RPMI7951 (cell line): ENCODE measurements at places on chromosomes 5 and 9. TPM values are rescaled to one million over a fixed set of nuclear protein-coding genes. Genes with fewer than 3 reads are reported as not detected.

DNA sequence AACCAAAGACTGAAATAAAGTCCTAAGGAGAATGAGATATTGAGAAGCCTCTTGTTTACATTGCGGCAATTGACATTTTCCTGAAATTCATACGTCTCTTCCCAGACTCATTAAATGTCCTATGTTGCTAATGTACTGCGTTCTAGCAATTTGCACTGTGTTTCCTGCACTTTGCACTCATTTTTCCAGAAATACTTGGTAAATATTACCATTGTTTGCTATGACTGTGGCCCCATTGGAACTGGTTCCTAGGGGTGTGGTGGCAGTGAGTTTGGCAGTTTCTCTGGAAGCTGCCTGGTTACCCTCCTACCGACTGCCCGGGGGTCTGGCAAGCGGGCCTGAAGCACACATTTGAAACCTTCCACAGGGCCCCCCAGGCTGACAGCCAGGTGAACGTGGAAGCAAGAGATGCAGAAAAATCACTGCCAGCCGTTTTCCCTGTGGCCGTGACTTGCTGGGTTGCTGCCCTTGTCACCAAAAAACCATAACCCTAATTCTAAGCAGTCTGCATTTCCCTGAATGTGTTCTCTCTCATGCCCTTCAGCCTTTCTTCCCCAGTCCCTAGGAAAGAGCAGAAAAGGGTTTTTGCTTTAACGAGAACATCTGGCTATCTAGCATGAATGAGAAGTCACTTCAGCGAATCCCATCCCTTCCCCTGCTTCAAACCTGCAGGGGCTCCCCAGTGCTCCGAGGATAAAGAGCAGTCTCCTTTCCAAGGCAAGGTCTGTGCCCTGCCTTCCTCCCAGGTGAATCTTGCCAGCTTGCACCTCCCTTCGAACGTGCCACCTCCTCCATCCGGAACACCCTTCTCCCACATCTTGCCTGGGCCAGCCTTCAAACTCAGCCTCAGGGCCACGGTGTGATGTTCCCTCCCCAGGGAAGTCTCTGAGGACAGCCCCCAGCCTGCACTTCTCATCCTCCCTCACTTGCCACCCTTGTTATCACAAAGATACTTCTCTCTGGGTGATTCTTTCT is 84.2 kb downstream of the AK8 start:
- DNase-seq, result no peak

DNA sequence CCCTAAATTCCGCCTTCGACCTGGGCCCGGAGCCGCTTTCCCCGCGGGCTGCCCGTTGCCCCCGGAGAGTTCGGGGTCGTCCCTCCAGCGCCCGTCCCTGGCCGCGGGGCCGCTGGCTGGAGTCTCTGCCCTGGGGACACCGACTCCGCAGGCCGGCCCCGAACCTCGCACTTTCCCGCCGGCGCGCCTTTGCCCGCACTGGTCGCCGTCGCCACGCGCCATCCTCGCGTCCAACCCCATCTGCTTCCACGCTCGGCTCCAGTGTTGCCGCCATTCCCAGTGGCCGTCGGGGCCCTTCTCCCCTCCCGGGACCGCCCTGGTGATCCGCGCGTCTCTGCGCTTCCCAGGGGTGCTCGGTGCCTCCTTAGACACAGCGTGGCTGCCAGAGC is 11.0 kb downstream of the LHX3 start:
- no peak for DNase-seq

DNA sequence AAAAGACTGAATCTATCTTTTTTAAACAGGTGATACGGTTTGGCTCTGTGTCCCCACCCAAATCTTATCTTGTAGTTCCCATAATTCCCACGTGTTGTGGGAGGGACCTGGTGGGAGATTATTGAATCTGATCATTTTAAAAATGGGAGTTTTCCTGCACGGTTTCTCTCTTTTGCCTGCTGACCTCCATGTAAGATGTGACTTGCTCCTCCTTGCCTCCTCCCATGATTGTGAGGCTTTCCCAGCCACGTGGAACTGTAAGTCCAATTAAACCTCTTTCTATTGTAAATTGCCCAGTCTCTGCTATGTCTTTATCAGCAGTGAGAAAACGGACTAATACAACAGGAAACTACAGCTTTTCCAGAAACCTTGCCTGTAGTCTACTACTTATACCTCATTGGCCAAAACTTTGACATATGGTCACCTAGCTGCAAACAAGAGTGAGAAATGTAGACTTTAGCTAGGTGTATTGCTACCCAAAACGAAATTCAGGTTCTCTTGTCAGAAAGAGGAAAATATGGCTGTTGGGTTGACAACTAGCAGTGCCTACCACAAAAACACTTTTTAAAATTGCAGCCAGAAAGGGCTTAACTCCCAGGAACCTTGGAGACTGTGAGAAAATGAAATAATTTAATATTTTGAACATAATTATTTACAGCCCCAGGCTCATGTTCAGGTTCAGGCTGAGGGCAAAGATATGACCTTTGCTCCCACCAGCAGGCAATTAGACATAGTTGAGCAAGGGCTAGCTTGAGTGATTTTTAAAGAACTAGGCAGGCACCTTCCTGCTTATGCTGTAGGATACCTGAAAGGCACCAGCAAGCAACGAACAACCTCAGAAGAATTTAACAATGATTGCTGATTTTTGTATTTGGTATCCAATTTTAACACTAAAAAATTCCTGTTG is 7.4 kb upstream of the AGGF1 start:
- no peak for DNase-seq

GRCh38 chr9:36902861-36903524 is 131.1 kb downstream of the PAX5 start:
- no peak for DNase-seq

DNA sequence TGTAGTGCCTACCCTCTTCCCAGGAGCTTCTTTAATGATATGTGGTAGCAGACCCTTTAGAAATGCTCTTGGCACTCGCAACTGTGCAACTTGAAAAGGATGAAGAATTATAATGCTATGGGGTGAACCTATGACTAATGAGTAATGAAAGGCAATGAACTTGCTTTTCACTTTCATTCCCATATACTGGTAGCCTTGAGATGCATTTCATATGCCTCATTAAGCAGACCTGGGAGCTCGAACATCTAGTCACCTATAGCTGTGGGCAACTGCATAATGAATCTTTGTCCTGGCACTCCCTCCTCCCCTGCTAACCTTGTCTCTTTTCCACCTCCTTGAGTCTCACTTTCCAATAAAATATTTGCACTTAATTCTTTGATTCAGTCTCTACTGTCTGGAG is 605.9 kb upstream of the DAB2 start:
- no peak for DNase-seq

DNA sequence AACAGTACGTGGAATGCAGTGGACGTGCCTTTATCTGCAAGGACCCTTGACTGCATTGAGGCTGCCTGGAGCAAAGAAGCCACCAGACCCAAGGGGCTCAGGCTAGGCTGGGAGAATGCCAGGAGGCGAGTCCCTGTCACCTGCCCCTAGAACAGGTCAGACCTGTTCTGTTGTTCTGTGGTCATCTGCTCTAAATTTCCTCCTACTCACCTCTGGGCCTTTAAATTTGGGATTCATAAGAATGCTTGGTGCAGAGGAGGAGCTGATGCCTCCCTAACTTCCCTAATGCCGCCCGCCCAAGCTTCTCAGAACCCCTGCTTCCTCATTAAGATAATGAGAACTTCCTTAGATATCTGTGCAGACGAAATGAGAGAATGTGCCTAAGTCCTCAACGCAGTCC is 32.0 kb downstream of the DAPK1 start:
- DNase-seq, result no peak

The MTX3 gene
- 13.9 and 15.6 TPM in 2 replicates for total RNA-seq

The RANBP17 gene
- total RNA-seq, result 3.6 and 9.5 TPM in 2 replicates

The IL4 gene
- not detected in 2 replicates for total RNA-seq

The SKP1 gene
- 357 and 366 TPM in 2 replicates for total RNA-seq
